ENCODE measurements at places on chromosomes 16 and 17.

GRCh38 chr16:49340466-49340865 lies 33.1 kb upstream of the C16orf78 start:
- no peak for DNase-seq

DNA sequence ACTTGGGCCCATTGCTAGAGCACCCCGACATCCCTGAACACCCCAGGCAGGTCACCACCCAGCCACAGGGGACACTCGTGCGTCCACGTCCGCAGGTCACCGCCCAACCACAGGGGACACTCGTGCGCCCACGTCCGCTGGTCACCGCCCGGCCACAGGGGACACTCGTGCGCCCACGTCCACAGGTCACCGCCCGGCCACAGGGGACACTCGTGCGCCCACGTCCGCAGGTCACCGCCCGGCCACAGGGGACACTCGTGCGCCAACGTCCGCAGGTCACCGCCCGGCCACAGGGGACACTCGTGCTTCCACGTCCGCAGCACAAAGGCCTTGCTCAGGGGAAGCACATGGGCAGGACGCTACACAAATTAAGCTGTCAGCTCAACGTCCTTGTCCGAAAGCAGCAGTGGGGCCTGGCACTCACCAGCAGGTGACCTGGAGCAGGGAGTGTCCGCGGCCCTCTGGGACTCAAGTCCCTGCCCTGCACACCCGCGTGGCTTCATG lies 17.7 kb downstream of the GALNS start:
- DNase-seq = no peak

DNA sequence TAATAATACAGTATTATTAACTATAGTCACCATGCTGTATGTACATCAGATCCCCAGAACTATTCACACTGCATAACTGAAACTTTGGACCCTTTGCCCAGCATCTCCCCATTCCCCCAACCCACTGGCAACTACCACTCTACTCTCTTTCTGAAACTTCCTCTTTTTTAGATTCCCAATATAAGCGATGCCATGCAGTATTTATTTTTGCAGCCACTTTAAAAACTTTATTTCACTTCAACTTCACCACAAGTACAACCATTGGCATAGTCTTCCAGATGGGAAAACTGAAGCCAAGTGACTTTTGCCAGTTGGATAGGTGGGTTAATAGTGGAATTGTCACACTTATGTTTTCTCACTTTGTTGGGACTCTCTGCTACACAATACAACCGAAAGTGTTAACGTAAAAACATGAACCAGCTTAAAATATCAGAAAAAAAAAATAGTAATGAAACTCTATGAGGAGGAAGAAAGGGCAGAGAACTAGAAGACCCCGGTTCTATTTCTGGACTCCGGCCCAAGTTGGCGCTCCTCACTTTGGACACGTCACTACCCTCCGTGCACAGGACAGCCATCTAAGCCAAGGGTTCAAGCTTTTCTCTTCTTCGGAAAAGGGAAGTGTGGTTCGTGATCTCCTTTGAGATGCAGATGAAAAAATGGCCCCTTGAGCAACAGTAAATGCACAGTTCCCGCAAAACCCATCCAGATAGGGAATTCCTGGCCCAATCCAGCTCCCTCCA lies 743 bp downstream of the SHCBP1 start:
- DNase-seq = peak; percentile 18

GRCh38 chr17:50697663-50698272 lies 9.9 kb downstream of the ANKRD40 start:
- no peak for DNase-seq

DNA sequence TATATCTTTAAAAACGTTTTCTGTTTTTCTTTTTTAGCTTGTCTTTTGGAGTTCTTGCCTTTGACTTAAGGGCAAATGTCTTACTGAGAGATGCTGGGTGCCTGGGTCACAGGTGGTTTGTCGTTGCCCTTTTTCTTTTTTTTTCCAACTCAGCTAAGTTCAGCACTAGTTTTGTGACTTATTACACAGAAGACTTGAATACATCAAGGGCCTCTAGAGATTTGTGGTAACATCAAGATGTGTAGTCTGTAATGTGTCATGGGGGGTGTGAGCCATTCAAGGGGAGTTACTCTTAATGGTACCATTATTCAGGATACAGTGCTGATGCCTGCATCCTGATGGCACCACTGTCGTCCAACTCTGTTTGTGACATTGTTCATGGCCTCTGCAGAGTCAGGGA lies 95.1 kb downstream of the PRKCA start:
- no peak for DNase-seq

- DNase-seq = no peak
Measured at GRCh38 chr17:21530311-21530710, 154.2 kb downstream of the KCNJ12 start.
